ENCODE measurements at places on chromosomes 11 and 22. TPM values are rescaled to one million over a fixed set of nuclear protein-coding genes. Genes with fewer than 3 reads are reported as not detected.

- H3K27me3 ChIP-seq = no peaks in the 10 kb centered on the region
- H3K4me1 ChIP-seq = no peaks in the 10 kb centered on the region
- no peak overlapping the region for H3K4me3 ChIP-seq
Observed at GRCh38 chr11:44817207-44817949, 90.6 kb downstream of the TSPAN18 start.

The USP2 gene
- 0.15 TPM for total RNA-seq

GRCh38 chr11:44904261-44905020, 46.2 kb downstream of the TP53I11 start:
- no peak for DNase-seq
- H3K4me3 ChIP-seq = no peak overlapping the region
- no peaks in the 10 kb centered on the region for H3K4me1 ChIP-seq

The PGGHG gene
- total RNA-seq = 81.2 TPM

- no peaks in the 10 kb centered on the region for H3K27me3 ChIP-seq
- no peak overlapping the region for H3K4me3 ChIP-seq
- H3K4me1 ChIP-seq = no peaks in the 10 kb centered on the region
- H3K36me3 ChIP-seq = no peaks in the 10 kb centered on the region
- H3K27ac ChIP-seq = no peak overlapping the region
Observed at GRCh38 chr22:36756031-36756430, 19.9 kb downstream of the IFT27 start.

GRCh38 chr11:86440843-86441242, 66.2 kb downstream of the CCDC81 start:
- H3K27me3 ChIP-seq = no peaks in the 10 kb centered on the region
- H3K27ac ChIP-seq = no peak overlapping the region
- no peaks in the 10 kb centered on the region for H3K36me3 ChIP-seq

DNA sequence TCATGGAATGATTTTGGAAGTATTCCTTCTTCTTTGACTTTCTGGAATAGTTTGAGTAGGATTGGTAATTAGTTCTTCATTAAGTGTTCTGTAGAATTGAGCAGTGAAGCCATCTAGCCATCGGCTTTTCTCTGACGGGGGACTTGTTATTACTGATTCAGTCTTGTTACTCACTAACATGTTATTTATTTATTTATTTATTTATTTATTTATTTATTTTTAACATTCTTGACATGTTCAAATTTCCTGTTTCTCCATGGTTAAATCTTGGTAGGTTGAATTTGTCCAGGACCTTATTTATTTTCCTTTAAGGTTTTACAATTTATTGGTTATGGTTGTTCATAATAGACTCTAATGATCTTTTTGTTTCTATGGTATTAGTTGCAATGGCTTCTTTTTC, 15.2 kb upstream of the OR10Q1 start:
- H3K36me3 ChIP-seq = no peaks in the 10 kb centered on the region
- H3K27me3 ChIP-seq = no peaks in the 10 kb centered on the region
- H3K4me1 ChIP-seq = no peaks in the 10 kb centered on the region
- no peak overlapping the region for H3K4me3 ChIP-seq
- no peak for DNase-seq

- no peak for DNase-seq
- H3K27ac ChIP-seq = no peak overlapping the region
- no peaks in the 10 kb centered on the region for H3K27me3 ChIP-seq
- no peaks in the 10 kb centered on the region for H3K36me3 ChIP-seq
- H3K4me1 ChIP-seq = peaks cover 7% of the 10 kb centered on the region
Observed at GRCh38 chr11:87355596-87355995, 317.9 kb downstream of the TMEM135 start.

- H3K4me3 ChIP-seq = no peak overlapping the region
- no peak for DNase-seq
- H3K36me3 ChIP-seq = no peaks in the 10 kb centered on the region
Observed at GRCh38 chr11:42023267-42023666, 563.8 kb upstream of the LRRC4C start.

The OR56A1 gene
- not detected for total RNA-seq

GRCh38 chr11:71237853-71238252, 14.5 kb downstream of the SHANK2 start:
- no peaks in the 10 kb centered on the region for H3K36me3 ChIP-seq
- no peaks in the 10 kb centered on the region for H3K27me3 ChIP-seq
- no peaks in the 10 kb centered on the region for H3K4me1 ChIP-seq
- H3K27ac ChIP-seq = no peak overlapping the region
- H3K4me3 ChIP-seq = no peak overlapping the region

- no peaks in the 10 kb centered on the region for H3K36me3 ChIP-seq
- H3K4me1 ChIP-seq = no peaks in the 10 kb centered on the region
- no peak overlapping the region for H3K4me3 ChIP-seq
- DNase-seq = no peak
- H3K27me3 ChIP-seq = no peaks in the 10 kb centered on the region
- no peak overlapping the region for H3K27ac ChIP-seq
Observed at GRCh38 chr22:45834795-45835194, 142.2 kb downstream of the WNT7B start.

DNA sequence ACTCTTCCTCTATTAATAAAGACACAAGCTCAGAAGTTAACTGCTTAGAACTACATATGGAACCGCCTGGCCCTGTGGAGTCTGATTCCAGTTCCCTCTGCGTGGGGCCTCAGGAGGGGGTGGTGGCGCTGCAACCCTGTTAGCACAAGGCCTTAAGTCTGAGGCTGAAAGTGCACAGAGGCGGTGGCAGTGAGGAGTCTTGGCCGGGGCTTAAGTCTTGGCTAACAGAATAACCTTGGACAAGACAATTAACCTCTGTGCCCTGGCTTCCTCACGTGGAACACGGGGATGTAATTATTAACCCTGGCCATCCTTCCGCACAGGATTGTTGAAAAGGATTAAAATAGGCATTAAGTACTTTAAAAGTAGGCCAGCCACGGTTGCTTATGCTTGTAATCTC, 191.5 kb downstream of the CEP164 start:
- H3K36me3 ChIP-seq = no peaks in the 10 kb centered on the region
- H3K4me1 ChIP-seq = no peaks in the 10 kb centered on the region
- no peaks in the 10 kb centered on the region for H3K27me3 ChIP-seq
- H3K4me3 ChIP-seq = no peak overlapping the region
- no peak overlapping the region for H3K27ac ChIP-seq

- peaks cover 13% of the 10 kb centered on the region for H3K27me3 ChIP-seq
- H3K36me3 ChIP-seq = no peaks in the 10 kb centered on the region
- DNase-seq = no peak
- H3K27ac ChIP-seq = no peak overlapping the region
- H3K4me1 ChIP-seq = no peaks in the 10 kb centered on the region
- H3K4me3 ChIP-seq = no peak overlapping the region
Observed at GRCh38 chr11:119739975-119740374, 11.0 kb upstream of the NECTIN1 start.

DNA sequence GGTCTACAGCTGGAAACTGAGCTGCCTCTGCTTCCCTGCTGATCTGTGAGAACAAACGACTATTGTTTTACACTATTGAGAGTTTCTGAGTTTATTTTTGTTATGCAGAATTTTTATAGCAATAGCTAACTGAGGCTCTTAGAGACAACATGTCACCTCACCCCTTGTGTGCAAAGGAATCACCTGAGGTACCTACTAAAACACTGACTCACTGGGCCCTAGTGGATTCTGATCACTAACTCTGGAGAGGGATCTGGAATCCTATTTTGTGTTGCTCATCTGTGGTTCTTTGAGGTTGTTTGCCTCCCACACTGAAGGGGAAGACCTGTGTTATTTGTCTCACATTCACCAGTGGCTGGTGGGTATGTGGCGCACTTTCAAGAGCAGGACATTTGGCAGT, 13.4 kb upstream of the B3GAT1 start:
- no peak overlapping the region for H3K4me3 ChIP-seq
- H3K27me3 ChIP-seq = no peaks in the 10 kb centered on the region
- no peaks in the 10 kb centered on the region for H3K4me1 ChIP-seq

- no peak overlapping the region for H3K4me3 ChIP-seq
- DNase-seq = no peak
- no peaks in the 10 kb centered on the region for H3K36me3 ChIP-seq
- no peak overlapping the region for H3K27ac ChIP-seq
- no peaks in the 10 kb centered on the region for H3K4me1 ChIP-seq
- H3K27me3 ChIP-seq = no peaks in the 10 kb centered on the region
Observed at GRCh38 chr22:41481131-41481830, 12.4 kb downstream of the ACO2 start.

GRCh38 chr11:114959953-114960505, 281.7 kb downstream of the NXPE2 start:
- DNase-seq = no peak
- H3K27me3 ChIP-seq = no peaks in the 10 kb centered on the region
- H3K4me3 ChIP-seq = no peak overlapping the region
- H3K36me3 ChIP-seq = no peaks in the 10 kb centered on the region
- no peak overlapping the region for H3K27ac ChIP-seq

The C11orf16 gene
- not detected for total RNA-seq

GRCh38 chr11:9855579-9856287, 191.9 kb downstream of the SWAP70 start:
- no peak overlapping the region for H3K4me3 ChIP-seq
- no peaks in the 10 kb centered on the region for H3K27me3 ChIP-seq
- peaks cover 16% of the 10 kb centered on the region for H3K4me1 ChIP-seq
- DNase-seq = no peak
- no peaks in the 10 kb centered on the region for H3K36me3 ChIP-seq

- H3K27ac ChIP-seq = no peak overlapping the region
- DNase-seq = no peak
- H3K36me3 ChIP-seq = no peaks in the 10 kb centered on the region
Observed at GRCh38 chr11:13674799-13675509, 6.5 kb downstream of the FAR1 start.

GRCh38 chr11:60739114-60739513, 14.6 kb downstream of the MS4A18 start:
- H3K4me1 ChIP-seq = no peaks in the 10 kb centered on the region
- H3K4me3 ChIP-seq = no peak overlapping the region
- no peaks in the 10 kb centered on the region for H3K36me3 ChIP-seq

DNA sequence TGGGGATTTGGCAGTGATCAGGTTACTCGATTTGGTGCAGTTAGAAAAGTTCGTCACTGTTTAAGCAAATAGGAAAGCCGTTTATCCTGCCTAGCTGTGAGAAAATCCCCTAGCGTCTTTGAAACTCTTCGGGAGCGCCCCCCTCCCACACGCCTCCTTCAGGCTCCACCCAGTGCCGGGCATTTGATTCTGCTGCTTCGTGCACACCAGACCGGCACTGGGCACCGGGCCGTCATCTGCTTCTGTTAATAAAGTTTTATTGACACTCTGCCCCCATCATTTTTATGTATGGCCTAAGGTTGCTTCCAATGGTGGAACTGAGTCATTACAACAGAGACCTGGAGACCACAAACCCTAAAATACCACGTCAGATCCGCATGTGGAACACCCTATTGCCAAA, 50.9 kb downstream of the IGF2 start:
- no peak overlapping the region for H3K27ac ChIP-seq
- DNase-seq = no peak
- H3K4me3 ChIP-seq = no peak overlapping the region
- H3K27me3 ChIP-seq = peaks cover 3% of the 10 kb centered on the region
- peaks cover 8% of the 10 kb centered on the region for H3K4me1 ChIP-seq

GRCh38 chr22:44438481-44439131, 59.4 kb downstream of the RTL6 start:
- no peak overlapping the region for H3K27ac ChIP-seq
- H3K4me3 ChIP-seq = no peak overlapping the region
- H3K36me3 ChIP-seq = no peaks in the 10 kb centered on the region
- H3K4me1 ChIP-seq = no peaks in the 10 kb centered on the region
- H3K27me3 ChIP-seq = no peaks in the 10 kb centered on the region

The RIMBP3B gene
- total RNA-seq = 0.35 TPM

DNA sequence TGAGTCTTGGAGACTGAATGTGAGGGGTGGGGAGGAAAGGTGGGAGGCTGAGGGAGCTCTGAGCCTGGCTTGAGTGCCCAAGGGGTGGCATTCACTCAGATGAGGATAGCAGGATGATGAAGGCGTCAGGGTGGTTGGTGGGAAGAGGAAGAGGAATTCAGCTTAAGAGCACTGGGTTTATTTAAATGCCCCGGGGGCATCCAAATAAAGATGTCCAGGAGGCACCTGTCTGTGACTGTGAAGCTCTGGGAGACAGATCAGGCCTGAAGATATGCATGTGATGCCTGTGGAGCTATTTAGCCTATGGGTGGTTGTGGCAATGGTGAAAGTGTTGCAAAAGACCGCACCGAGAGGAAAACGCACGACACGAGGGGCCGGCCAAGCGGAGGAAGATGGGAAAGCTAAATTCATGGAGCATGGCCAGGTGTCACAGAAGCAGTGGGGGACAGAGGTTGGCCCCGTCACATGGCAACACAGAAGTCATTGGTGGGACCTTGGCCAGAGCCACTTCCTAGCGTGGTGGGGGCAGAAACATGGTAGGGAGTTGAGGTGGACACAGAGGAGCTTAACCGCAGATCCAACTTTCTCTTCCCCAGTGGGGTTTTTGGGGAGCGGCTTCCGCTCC, 15.5 kb downstream of the SLC37A2 start:
- H3K27me3 ChIP-seq = no peaks in the 10 kb centered on the region
- no peaks in the 10 kb centered on the region for H3K36me3 ChIP-seq
- H3K4me3 ChIP-seq = no peak overlapping the region
- no peaks in the 10 kb centered on the region for H3K4me1 ChIP-seq
- no peak overlapping the region for H3K27ac ChIP-seq
- no peak for DNase-seq

DNA sequence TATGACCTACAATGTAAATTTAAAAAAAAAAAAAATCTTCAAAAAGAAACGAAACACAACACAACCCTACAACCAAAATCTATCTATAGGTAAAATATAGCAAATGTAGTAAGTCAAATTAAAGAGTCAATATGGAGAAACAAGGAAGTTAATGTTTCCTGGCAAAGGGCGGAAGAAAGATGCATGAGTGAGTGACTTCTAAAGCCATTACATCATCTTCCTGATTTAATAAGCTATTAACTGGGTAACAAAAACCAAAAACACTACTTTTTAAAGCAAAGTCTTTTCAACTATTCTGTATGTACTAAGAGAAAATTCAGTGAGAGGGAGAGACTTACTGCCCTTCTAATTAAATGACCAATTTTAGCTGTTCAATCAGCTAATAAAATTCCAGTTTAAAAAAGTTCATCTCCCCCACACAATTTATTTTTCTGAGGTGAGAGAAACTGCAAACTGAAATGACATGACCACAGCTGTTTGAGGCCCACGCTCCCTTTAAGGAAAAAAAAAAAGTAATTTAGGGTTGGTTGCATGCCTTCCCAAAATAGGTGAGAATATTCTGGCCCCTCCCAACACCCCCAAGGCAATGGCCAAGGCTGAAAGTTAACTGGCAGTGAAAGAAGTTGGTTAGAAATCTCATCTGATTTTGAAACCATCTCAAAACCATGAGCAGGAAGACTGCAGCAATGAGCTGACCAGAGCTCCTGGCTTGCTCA, 5.9 kb downstream of the SF1 start:
- H3K36me3 ChIP-seq = peaks cover 94% of the 10 kb centered on the region
- H3K4me3 ChIP-seq = no peak overlapping the region
- DNase-seq = no peak
- H3K27me3 ChIP-seq = no peaks in the 10 kb centered on the region

- H3K27me3 ChIP-seq = no peaks in the 10 kb centered on the region
- H3K36me3 ChIP-seq = no peaks in the 10 kb centered on the region
- peak overlapping the region; percentile 38 for H3K27ac ChIP-seq
- peak; percentile 82 for DNase-seq
Observed at GRCh38 chr11:64331569-64332371, 8.2 kb upstream of the CCDC88B start.

GRCh38 chr11:47201015-47201414, 13.8 kb upstream of the DDB2 start:
- H3K4me1 ChIP-seq = no peaks in the 10 kb centered on the region
- H3K36me3 ChIP-seq = no peaks in the 10 kb centered on the region
- no peak overlapping the region for H3K4me3 ChIP-seq
- no peak for DNase-seq

- H3K4me1 ChIP-seq = no peaks in the 10 kb centered on the region
- no peaks in the 10 kb centered on the region for H3K27me3 ChIP-seq
- no peaks in the 10 kb centered on the region for H3K36me3 ChIP-seq
- no peak for DNase-seq
Observed at GRCh38 chr11:126496576-126497337, 141.3 kb downstream of the ST3GAL4 start.
